ENCODE measurements at places on chromosomes 6 and 20.
A peak's percentile ranks its signal among the peaks of the same experiment; 100 is the strongest.

GRCh38 chr20:45416917-45417316, 976 bp downstream of the PIGT start:
- DNase-seq: peak; percentile 42

- no peak for DNase-seq
Observed at GRCh38 chr6:42154461-42155209, 12.2 kb upstream of the C6orf132 start.

DNA sequence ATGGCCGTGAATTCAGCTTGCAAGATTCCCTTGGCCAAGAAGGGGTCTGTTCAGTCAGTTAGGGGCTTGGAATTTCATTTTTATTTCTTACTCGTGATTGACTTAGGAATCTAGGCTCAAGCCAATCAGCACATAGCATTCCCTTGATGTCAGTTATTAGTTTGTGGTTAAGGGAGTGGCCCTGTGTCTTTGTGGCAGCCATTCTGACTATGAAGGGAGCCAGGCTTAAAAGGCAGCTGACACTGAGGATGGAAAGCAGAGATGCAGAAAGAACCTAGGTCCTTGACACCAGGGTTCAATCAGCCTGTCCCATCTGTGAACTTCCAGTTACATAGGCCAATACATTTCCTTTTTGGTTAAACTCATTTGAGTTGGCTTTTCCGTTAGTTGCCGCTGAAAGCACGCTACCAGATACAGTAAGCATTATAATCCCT, 48.1 kb downstream of the MCUR1 start:
- no peak for DNase-seq

GRCh38 chr6:111711476-111711875, 105.8 kb upstream of the TRAF3IP2 start:
- no peak for DNase-seq

DNA sequence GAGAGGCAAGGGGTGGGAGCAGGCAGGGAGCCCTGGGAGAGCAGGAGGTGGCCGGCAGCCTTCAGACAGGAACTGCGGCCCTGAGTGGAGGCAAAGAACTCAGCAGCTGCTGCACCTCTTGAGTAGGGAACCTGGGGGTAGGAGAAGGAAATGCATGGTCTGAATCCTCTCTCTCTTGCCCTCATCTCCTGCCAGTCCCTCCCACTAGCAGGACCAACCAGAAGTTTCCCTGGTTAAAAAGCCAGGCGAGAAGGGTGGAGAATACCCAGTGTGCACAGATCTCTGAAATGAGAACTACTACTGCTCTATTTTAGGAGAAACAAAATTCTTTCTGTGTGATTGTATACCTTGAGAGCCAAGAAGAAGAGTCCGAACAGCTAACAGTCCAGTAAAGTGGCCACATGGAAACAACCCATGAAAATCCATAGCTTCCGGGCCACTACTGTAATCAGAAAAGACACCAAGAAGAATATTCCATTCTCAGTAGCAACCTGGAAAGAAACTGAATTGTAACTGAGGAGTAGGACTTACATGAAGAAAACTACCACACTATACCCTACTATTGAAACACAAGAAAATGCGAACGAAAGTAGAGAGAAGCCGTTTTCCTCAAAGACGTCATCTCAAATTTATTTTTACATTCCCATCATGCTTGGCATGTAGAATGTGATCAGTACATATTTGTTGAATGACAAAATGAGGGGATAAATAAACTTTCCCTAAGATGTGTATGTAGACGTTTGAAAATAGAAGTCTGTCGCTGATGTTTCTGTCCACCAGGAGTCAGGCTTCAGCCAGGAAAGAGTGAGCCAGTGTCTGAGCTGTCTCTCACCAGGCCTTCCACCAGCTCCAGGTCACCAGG, 25.6 kb downstream of the WRNIP1 start:
- peak; percentile 77 for DNase-seq

DNA sequence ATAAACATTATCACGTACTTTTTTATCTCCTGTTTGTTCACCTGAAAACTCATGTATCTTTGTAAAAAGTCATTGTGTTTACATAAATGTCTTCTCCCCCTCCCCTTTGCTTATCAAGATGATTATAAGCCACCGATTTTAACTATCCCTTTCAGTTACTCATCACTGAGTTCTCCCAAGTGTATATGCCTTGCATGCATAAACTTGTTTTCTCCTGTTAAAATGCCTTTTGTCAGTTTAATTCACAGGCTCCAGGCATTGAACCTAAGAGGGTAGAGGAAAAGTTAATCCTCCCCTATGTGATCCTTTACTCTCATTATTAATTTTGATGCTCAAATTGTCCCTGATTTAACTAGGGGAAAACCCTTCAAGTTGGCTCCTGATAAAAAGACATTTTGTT, 24.2 kb downstream of the ANKEF1 start:
- DNase-seq: no peak

DNA sequence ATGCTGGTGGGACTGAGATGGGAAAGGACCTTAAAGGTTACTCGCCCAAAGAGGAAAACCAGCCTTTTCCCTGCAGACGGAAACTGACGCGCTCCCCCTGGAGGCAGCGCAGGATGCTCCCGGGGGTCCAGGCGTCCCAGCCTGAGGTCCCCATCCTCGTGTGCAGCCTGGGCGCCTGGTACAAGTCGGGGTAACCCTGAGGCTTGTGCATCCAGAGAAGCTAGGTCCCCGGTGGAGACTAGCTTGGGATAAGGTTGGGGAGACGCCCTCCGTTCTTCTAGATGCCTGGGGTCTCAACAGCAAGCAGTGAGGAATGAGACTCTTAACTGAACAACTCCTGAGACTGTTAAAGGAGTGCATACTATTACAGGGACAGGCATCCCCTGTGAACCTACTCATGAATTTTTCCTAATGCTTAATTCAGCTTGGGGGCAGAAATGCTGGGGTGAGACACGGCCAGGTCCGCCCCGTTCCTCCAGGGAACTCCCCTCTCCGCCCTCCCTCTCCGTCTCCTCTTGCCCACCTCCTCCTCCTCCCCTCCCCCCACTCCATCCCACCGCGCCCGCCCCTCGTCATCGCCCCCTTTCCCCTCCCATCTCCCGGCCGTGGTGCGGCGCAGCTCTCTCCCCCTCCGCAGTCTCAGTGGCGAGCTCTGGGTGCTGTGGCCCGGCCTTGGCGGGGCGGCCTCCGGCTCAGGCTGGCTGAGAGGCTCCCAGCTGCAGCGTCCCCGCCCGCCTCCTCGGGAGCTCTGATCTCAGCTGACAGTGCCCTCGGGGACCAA, at the start of gene PRSS35:
PRSS35 (plus strand) TSS at position 634 of the 781 bp plus-strand sequence. CDS start 10,908 bp downstream, outside the sequence.
- DNase-seq: no peak

GRCh38 chr6:166530211-166531095, 56.0 kb downstream of the RAMACL start:
- DNase-seq: no peak

- DNase-seq: no peak
Observed at GRCh38 chr6:15520626-15521203, 142.1 kb downstream of the DTNBP1 start.

- no peak for DNase-seq
Observed at GRCh38 chr6:81865712-81866111, 113.2 kb upstream of the TENT5A start.

GRCh38 chr6:131640100-131640499, 3.0 kb downstream of the ENPP3 start:
- no peak for DNase-seq

DNA sequence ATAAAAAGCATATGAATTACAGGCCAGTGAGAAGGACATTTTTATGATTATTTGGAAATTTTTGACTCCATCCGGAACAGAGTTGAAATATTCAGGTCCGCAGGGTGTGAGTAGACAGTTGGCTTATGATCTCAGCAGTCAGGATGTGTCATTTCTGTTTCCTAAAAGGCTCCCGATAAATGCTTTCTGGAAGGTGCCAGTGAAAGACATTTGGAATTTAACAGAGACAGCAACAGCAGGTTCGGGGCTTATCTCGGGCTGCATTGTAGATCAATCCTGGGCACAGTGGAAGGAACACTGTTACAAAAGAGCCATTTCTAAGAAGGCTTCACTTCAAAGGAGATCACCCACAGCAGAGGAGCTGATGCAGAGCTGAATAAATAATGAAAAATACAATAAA, 934.4 kb downstream of the KIF16B start:
- DNase-seq: no peak

DNA sequence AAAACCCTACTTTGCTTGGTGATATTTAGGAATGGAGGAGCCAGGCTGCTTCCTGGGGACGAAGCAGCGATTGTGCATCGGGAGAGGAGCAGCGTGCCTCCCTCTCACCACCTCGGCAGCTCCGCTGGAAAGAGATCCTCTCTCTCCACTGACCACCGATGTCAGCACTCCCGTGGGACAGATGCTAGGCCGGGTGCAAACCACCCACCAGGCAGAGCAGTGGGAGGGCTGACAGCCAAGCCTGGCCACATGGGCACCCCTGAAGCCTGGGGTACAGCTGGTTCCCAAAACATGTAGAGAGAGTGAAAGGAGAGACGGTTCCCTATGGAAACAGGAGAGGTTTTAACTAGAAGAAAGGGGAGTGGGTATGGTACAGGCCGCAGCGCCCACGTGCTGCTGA, 220.0 kb downstream of the ANKRD60 start:
- no peak for DNase-seq

- no peak for DNase-seq
Observed at GRCh38 chr6:115706324-115706723, 354.4 kb downstream of the FRK start.

GRCh38 chr6:128062882-128063603, 162.2 kb upstream of the THEMIS start:
- DNase-seq: no peak

Measured in Karpas-422 (cell line).